GOT3 (cell line): ENCODE measurements at places on chromosomes 11 and 22.

DNA sequence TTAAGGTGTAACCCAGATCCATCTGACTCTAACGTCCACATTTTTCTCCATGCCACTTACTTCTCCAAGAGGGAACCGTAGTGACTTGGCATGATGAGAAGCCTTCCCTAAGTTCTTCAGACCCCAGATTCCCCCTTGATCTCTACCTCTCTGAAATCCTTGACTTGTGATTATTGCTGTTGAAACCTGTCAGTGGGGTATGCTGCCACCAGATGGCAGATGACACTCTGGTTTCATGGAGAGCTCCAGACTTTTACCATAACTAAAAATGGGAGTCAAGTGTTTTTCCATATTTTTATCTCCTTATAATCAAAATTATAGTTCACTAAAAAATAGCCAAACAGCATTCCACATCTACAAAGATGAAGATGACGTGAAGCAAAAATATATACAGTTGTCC lies 504.2 kb downstream of the SOX6 start:
- DNase-seq = no peak

DNA sequence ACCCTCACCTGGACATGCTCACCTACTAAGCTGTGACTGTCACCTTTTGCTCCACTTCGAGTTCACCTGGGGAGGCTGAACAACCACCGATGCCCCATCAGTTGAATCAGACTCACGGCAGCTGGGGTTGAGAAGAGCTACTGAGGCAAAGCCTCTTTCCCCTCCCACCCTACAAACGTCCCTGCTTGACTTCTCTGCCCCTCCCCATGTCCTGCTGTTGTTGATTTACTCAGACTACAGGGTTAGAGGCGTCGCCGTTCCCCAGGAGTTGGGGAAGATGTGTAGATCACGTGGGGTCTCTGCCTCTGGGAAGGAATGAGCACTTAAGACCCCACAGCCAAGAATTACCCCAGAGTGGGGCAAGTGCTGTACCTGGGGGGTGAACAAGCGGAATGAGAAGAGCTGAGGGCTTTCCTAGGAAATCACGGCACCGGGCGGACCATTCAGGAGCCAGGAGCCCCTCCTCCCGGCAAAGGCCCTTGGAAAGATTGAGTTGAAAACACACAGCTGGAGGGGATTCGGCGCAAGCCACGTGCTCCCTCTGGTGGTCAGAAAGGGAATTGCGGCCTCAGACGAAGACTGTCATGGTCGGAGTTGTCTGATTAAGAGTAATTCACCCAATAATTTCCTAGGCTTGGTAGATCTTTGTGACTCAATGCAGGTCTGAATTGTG lies 7.0 kb downstream of the FXYD2 start:
- DNase-seq = peak; percentile 19

- DNase-seq = peak; percentile 81
Observed at GRCh38 chr11:71286701-71287643, 34.6 kb upstream of the SHANK2 start.

DNA sequence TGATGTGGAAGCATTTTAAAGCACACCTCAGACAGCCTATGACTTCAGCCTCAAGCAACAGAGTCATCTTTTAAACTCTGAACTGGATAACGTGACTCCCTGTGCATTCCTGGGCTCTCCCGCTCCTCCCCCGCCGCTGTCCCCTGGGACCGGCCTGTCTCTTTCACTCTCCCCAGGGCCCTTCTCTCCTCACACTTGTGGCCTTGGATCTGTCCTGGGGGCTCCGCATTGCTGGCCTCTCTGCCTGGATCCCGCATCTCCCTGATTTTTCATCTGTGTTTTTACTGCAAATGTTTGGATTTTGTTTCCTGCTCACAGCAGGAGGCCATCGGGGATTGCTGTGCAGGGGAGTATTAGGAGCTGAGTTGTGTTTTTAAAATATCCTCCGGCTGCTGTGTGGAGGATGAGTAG lies 15.4 kb downstream of the C11orf24 start:
- DNase-seq = no peak

DNA sequence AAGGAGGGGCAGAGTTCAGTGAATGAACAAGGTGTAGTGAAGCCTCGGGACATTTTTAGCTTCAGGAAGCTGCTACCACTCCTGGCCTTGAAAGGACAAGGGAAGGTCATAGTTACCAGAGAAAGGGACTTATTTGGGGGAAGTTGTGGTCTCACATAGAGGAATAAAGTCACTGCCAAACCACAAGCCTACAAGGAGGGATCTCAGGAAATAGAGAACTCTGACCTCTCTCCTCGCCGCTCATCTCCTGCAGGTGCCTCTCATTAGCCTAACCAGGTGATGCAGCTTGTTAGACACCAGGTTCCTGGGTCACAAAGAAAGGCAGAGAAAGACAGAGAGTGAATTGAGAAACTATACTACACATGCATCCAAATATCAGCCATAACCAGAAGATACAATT lies 14.3 kb upstream of the TOLLIP start:
- DNase-seq = no peak

DNA sequence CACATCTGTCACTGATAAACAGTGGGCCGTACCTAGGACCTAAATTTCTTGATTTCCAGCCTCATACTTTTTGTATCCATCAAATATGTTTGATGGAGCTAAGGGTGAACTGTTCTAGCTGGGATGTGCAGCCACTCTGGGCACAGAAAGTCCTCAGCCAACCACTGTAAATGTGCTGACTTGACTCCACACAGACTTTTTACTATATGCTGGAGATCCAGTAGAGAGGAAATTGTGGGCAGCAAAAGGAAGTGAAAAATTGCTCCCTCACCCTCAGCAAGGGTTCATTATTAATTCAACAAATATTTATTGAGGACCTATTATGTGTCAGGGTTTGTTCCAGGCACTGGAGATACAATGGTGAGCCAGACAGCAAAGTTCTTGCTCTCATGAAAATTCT lies 54.2 kb upstream of the AMPD3 start:
- DNase-seq = no peak

GRCh38 chr22:17403906-17404305 lies 34.6 kb downstream of the CECR2 start:
- DNase-seq = no peak

- DNase-seq = no peak
Observed at GRCh38 chr11:43823316-43823715, 57.3 kb upstream of the ALKBH3 start.

- DNase-seq = no peak
Observed at GRCh38 chr11:108891909-108892511, 227.1 kb downstream of the DDX10 start.
